ENCODE measurements at places on chromosomes 1 and 21. TPM values are rescaled to one million over a fixed set of nuclear protein-coding genes. Genes with fewer than 3 reads are reported as not detected.

The GBP4 gene
- 99.4 TPM for total RNA-seq

DNA sequence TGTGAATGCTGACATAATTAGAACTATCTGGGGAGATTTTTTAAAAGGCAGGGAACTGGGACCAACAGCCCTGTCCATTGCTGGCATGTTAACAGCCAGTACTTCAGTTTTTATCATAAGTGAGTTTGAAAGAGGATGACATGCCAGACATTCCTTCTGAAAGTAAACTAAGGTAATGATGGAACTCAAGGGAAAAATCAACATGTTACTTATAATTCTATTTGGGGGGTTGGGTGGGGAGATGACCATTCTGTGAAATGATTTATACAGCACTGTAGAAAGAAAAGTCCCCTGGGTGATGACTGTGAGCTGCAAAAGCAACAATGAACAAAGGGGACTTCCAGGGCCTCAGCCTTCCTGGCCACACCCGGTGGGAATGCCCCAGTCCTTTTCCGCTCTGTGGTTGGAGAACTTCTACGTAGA lies 5.4 kb upstream of the LAMC2 start:
- DNase-seq: peak; percentile 29

DNA sequence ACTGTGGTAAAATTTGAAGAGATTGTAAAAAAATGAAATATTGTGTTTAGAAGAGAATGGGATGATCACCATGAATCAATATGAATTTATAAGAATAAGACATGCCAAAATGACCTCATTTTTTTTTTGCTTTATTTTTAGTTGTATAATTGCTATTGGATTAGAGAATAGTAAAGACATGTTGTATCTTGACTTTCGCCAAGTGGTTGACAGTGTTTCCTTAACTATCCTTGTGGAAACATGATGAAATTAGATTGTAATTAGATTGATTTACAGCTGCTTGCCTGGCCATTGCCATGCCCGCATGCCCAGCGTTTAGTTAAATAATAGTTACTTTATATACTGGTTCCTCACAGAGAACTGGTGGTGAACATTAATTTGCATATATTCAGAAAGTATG lies 154.9 kb downstream of the MAGI3 start:
- DNase-seq: no peak

The SLAMF9 gene
- not detected for total RNA-seq

DNA sequence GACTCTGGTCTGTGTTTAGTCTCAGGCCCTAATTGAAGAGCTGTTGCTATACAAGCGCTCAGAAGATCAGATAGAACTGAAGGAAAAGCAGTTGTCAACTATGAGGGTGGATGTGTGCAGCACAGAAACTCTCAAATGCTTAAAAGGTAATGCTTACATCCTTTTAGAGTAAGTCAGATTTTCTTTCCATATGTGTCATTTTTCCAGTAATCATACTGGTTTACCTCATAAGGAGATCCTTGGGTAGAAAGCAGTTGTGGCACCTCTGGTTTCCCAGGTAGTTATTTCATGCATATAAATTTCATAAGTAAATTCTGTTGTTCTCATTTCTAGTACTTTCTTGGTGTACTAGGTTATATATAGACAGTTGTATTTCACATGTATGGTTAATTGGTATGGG lies 43.0 kb upstream of the TARS2 start:
- DNase-seq: no peak

The CFAP74 gene
- total RNA-seq: not detected

The ADAMTS5 gene
- total RNA-seq: 99.7 TPM

- no peak for DNase-seq
Measured at GRCh38 chr1:229672246-229672645, 46.2 kb downstream of the URB2 start.

GRCh38 chr1:198185759-198186158 lies 29.0 kb downstream of the NEK7 start:
- no peak for DNase-seq

The GCSAML gene
- total RNA-seq: 0.21 TPM

GRCh38 chr1:15115542-15116330 lies 37.8 kb upstream of the TMEM51 start:
- no peak for DNase-seq

DNA sequence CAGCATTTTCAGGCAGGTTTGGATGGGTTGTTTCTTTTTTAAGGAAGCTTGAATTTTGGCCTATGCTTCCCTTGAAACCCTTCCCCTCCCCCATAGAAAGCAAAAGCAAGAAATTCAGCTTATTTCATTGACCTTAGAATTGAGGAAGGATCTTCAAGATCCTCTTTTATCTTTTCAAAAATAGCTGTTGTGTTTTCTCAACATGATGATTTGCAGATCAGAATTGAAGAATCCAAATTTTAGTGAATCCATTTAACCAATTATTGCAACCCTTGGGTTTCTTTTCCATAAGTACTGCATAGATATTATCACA lies 73.7 kb downstream of the LRRC8C start:
- no peak for DNase-seq

DNA sequence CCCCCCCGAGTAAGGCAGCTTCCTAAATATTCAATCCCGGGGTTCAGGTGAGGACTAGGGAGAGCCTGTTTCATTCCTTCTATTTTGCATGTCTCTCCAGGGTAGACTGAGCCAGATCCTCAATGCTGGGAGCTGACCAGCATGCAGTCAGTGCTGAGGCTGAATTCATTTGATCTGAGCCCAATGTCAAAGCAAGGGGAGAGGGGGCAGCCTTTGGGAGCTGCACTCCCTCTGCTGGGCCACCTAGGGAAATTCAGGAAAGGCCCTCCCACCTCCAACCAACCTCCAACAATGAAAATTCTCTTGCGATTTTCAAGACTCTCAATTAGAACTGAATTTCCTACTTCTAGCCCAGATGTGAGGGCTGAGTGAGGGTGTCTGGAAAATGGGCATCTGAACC lies 371.2 kb downstream of the NPHP4 start:
- no peak for DNase-seq

DNA sequence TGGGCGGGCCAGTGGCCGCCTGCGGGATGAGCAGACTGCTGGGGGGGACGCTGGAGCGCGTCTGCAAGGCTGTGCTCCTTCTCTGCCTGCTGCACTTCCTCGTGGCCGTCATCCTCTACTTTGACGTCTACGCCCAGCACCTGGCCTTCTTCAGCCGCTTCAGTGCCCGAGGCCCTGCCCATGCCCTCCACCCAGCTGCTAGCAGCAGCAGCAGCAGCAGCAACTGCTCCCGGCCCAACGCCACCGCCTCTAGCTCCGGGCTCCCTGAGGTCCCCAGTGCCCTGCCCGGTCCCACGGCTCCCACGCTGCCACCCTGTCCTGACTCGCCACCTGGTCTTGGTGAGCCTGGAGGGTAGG lies 2.1 kb downstream of the B4GALT2 start:
- peak; percentile 13 for DNase-seq
